ENCODE measurements at places on chromosomes 7 and 10.

GRCh38 chr7:156673902-156674301 lies 33.3 kb downstream of the RNF32 start:
- DNase-seq: no peak

- DNase-seq: no peak
These were observed 2.0 kb downstream of the CLDN4 start for GRCh38 chr7:73832806-73833205.

GRCh38 chr7:138396251-138397070 lies 63.6 kb upstream of the TRIM24 start:
- DNase-seq: no peak

DNA sequence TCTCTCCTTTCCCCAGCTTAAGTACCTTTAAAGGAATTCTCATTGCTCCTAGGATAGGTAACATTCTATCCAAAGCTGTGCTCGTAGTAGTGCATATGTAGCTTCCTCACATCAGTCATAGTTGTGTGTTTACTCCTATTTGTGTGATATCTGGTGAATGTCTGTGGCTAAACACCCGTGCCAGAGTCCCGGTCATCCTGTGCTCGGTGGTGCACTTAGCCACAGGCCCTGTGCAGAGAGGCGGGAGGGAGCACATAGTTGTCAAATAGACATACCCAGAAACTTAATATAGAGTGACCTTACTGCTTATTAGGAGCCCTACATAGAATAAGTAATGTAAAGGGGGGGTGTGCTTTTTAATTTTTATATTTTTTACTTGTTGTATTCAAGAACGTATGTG lies 76.6 kb downstream of the RBM33 start:
- no peak for DNase-seq

All from DND-41 (cell line).